ENCODE measurements at places on chromosomes 2 and 18.

GRCh38 chr2:120221616-120222015 is 1.6 kb downstream of the TMEM185B start:
- no peak for DNase-seq

- DNase-seq, result no peak
These were observed 39.0 kb downstream of the VAPA start for GRCh38 chr18:9952633-9953416.

DNA sequence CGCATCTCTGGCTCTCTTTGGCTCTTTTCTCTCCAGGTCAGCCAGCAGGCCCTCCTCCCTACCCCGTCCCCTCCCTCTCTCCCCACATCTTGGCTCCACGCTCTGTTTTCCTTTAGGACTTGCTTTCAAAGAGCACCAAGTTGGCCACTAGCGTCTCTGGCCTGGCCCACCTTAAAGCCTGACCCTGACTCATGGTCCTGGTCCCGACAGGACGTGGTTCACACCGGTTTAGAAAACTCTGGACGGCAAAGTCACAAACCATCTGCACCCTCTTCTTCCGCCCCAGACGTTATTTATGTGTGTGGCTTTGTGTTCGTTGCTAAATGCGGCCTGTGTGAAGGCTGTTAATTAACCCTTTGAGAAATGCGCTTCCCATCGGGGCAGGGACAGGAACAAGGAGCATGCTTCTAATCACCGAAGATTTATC is 169.0 kb upstream of the HAAO start:
- DNase-seq, result no peak

DNA sequence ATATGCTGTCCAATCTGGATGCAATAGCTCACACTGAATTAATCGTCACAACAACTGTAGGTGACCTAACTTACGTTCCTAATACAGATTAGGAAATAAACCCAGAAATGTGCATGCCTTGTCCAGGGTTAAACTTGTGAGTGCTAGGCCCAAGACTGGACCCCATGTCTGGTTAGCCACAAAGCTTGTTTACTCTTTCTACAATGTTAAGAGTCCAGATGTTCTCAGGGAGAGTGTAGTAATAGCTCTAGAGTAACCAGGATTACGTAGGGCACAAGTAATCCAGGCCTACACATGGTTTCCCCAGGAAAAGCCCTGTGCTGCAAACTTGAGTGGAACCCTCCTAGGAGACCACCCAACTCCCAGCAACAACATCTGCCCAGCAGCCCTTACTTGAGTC is 26.2 kb downstream of the TRIB2 start:
- DNase-seq, result no peak

DNA sequence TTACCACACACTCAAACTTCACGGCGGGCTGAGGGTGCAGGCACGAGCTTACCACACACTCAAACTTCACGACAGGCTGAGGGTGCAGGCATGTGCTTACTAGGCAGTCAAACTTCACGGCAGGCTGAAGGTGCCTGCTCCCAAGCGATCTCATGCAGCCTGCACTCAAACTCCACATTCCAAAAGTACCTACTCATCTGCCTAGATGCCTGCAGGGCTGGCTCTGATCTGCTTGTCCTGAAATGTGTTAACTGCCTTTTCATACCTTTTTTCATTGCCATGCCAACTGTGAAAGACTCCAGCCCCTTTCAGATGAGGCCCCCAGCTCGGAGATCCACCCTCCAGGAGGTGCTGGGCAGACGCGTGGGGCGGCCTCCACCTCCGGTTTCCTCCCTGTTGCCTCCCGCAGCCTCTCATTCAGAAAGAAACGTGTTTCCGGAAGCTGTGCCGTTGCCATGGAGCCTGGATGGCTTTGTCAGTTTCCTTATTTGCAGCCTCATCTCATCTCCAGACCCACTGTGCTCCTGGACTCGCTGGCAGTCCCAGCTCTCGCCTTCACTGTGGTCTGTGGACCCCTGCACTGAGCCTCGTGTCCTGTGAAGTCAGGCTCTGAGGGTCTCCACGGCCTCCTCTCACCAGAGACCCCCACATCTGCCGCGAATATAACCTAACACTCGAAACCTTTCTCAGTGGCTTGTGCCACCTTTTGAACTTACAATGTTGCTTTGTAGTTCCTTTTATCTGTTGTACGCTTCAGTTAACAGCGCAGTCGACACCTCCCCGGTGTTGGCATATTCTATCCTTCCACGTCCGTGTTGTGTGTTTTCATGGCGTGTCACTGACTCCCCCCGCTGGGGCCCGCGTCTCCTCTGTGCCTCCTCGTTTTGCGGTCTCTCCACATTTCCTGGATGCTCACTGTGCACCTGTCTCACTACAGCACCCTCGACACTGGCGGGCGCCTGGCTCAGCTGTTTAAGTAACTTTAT is 106.1 kb upstream of the ALKAL2 start:
- peak; percentile 60 for DNase-seq

DNA sequence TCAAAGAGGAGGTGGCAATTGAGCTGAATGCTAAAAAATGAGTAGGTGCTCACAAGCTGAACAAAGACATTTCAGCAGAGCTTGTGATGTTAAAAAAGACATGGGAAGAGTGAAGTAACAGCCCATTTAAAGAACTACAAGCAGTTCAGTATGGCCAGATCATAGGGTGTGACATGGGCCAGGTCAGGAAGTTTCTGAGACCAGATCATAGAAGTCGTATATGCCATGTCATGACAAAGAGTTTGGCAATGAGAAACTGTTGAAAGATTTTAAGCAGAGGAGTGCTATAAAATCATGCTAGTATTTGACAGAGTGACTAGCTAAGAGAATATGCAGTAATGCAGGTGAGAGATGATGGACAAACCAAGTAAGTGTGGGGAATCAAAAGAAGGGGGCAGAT is 7.3 kb upstream of the PELI1 start:
- DNase-seq, result no peak

- DNase-seq, result no peak
These were observed 70.0 kb downstream of the FIGN start for GRCh38 chr2:163665817-163666216.

DNA sequence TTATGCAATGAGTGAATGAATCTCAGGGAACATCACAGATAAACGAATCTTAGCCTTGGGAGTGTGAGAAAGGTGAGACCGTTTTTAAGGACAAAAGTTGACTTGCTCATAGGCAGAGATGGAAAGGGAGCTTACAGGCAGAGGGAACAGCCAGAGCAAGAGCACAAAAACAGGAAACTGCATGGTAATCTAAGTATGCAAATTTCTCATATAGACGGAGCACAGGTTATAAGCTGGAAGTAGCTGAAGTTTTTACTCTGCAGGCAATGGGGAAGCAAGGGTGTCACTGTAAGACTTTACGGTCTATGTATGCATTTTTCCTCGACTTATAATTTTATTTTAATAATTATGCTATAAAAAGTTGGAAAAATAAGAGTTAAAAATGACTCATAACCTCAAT is 44.8 kb upstream of the STRN start:
- DNase-seq, result no peak

DNA sequence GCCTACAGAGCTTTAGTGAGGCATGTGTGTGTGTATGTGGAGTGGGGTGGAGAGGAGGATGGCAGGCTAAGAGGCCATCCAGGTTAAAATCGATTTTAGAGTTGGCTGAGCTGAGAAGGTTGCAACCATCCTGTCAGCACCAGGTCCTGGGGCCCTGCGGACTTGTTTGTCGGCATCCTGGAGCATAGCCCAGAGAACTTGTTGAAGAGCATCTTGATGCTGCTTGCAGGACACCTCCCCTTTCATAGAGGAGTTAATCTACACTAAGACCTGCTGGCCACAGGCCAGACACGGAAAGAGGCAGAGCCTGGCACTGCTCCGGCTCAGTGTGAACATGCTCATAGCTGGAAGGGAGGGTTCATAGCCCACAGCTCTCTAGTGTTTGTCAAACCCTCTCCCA is 72.1 kb upstream of the RGPD5 start:
- no peak for DNase-seq

GRCh38 chr2:204726831-204727230 is 181.6 kb downstream of the PARD3B start:
- no peak for DNase-seq

- DNase-seq, result no peak
These were observed 275.3 kb downstream of the INSIG2 start for GRCh38 chr2:118363604-118364003.

GRCh38 chr2:30414961-30415360 is 32.1 kb upstream of the LCLAT1 start:
- no peak for DNase-seq

- no peak for DNase-seq
These were observed 286.0 kb upstream of the CCDC68 start for GRCh38 chr18:55245211-55245614.

GRCh38 chr2:166364476-166365161 is 11.1 kb downstream of the SCN9A start:
- no peak for DNase-seq

- DNase-seq, result no peak
These were observed 9.9 kb upstream of the CTLA4 start for GRCh38 chr2:203857656-203858055.

DNA sequence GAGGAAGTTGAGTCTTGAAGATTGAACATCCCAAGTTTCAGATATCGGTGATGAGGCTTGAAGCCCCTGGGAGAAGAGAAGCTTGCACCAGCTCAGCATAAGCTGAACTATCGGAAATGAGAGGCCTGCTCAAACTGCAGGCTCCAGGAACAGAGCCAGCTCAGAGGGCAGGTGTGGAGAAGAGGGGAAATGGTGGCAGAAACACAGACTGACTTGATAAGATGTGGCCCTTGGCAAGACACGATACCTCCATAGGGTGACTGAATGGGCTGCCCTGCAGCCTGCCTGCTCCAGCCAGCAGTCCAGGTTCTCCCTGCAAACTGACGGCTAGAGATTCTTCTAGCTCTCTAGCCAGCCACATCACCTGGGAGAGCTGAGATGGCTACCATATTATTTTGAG is 86.6 kb downstream of the MYT1L start:
- no peak for DNase-seq

GRCh38 chr2:150156415-150156814 is 331.1 kb downstream of the RND3 start:
- no peak for DNase-seq

DNA sequence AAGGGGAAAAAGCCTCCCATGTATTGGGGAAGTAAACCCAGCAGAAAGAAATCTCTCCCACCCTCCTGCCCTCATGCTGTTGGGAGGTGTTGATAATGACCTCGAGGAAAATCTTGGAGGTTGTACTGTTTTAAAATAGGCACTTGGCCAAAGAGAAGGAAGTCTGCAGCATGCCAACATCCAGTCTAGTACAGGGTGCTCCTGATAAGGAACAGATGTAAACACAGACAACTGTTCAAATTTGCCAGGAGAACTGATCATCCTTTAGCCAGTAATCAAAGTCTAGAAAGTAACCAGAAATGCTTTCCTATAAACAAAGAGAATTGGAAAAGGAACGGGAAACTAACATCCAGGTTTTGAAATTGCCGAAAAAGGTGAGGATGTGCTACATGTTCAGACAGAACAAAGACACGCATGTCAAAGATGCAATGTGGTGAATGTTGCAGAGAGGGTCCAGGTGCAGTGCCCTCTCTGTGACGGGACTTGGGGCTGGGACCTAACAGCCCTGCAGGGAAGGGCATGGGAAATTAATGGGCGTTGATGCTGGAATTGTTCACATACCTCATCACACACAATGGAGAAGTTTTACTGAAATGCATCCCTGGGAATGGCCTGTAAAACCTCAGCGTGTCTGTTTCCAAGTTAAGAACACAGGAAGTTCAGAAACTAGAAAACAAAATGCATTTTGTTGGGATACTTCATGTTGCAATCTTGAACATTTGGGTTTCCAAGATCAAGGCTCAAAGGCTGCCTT is 125.7 kb upstream of the RND3 start:
- DNase-seq, result no peak

GRCh38 chr2:216714376-216714775 is 19.0 kb upstream of the IGFBP5 start:
- DNase-seq, result no peak

DNA sequence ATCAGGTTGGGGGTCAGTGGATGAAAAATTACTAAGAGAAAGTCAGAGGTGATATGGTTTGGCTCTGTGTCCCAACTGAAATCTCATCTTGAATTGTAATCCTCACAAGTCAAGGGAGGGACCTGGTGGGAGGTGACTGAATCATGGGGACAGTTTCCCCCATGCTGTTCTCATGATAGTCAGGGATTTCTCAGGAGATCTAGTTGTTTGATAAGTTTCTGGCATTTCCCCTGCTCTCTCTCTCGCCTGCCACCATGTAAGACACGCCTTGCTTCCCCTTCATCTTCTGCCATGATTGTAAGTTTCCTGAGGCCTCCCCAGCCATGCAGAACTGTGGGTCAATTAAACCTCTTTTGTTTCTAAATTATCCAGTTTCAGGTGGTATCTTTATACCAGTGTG is 945.8 kb upstream of the CRIM1 start:
- DNase-seq, result no peak

GRCh38 chr2:226185616-226186211 is 613.9 kb downstream of the IRS1 start:
- DNase-seq, result no peak

DNA sequence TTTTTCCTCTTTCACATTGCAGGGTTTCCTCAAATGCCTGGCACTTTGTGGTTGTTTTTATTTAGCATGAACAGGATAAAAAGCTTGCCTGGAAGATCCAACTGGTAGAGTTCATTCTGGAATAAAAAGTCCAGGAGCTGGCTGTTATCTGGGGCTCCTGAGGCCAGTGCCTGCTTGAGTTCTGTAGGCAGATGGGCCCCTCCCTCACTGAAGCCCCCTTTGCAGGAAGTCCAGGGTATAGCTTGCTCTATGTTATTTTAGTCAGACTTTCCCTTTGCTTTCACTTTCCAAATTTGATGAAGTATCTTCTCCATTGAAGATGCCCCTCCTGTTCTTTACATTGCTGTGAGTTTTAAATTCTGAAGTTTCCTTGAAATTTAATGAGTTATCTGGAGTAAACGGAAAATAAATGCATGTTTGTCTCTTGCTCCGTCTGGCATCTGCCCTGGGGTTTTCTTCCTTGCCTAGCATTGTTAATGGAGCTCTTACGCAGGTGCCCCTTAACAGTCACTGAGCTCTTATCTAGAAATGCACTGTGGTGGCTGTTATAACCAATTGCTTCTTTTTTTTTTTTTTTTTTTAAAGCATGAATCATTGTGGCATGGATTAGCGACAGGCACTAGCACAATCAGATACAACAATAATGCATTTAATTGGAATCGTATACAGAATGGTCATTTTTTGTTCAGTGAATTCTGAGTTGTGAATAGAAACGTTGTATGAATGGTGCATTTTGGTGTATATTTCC is 27.0 kb upstream of the LPIN1 start:
- no peak for DNase-seq

DNA sequence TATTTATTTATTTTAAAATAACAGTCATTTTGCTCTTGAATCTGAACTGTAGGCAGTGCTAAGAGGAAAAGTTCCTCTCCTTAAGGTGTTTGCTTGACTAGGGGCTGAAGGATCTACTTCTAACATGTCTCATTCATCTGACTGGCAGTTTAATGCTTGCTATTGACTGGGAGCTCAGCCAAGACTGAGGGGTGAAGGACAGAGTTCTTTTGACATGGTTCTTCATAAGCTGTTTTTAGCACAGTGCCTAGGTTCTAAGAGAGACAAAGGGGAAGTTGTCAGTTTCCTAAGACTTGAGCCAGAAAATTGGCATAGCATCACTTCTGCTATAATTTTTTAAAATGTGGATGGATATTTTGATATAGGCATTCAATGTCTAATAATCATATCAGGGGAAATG is 73.0 kb downstream of the COMMD1 start:
- no peak for DNase-seq
